ENCODE measurements at places on chromosomes 11 and 22. TPM values are rescaled to one million over a fixed set of nuclear protein-coding genes. Genes with fewer than 3 reads are reported as not detected.
A peak's percentile ranks its signal among the peaks of the same experiment; 100 is the strongest.

GRCh38 chr22:31126869-31127175, 4.1 kb downstream of the INPP5J start:
- H3K27ac ChIP-seq: no peak overlapping the region
- no peak for DNase-seq
- H3K4me1 ChIP-seq: no peaks in the 10 kb centered on the region
- H3K36me3 ChIP-seq: no peaks in the 10 kb centered on the region
- peaks cover 3% of the 10 kb centered on the region for H3K27me3 ChIP-seq
- H3K4me3 ChIP-seq: no peak overlapping the region

DNA sequence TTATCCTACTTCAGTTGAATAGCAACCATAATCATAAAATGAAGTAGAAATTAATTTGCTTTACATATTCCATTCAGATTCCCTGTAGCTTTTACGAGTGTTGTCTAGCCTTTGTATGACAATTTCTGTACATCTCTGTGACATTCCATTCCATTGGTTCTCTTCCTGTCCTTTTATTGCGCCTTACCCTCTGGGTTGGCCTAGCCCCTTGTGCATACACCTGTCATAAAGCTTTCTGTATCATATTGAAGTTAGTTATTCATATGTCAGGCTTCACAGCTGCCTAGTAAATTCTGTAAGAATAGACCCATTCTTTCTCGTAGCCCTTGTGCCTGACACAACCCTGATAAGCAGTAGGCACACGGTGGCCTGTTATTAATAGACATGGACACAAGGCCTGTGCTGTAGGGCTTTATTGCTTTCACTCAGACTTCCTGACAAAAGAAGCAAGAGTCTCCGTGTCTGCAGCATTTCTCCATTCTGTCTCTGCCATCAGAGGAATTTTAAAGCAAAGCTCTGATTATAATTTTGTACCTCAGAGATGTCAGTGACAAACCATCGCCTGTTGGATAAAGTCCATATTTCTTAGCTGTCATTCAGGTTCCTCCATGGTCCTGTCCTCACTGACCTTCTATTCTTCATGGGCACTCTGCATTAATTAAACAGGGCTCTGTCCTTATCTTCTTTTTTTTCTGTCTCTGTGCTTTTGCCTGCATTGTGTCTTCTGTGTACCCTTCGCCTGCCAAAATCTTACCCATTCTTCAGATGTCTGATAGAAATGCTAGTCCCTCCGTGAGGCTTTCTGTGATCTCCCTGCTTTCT, 49.4 kb downstream of the BID start:
- H3K4me1 ChIP-seq: peaks cover 10% of the 10 kb centered on the region
- H3K4me3 ChIP-seq: no peak overlapping the region
- H3K27me3 ChIP-seq: no peaks in the 10 kb centered on the region
- peak overlapping the region; percentile 7 for H3K27ac ChIP-seq

The ADAMTS8 gene
- not detected for total RNA-seq

DNA sequence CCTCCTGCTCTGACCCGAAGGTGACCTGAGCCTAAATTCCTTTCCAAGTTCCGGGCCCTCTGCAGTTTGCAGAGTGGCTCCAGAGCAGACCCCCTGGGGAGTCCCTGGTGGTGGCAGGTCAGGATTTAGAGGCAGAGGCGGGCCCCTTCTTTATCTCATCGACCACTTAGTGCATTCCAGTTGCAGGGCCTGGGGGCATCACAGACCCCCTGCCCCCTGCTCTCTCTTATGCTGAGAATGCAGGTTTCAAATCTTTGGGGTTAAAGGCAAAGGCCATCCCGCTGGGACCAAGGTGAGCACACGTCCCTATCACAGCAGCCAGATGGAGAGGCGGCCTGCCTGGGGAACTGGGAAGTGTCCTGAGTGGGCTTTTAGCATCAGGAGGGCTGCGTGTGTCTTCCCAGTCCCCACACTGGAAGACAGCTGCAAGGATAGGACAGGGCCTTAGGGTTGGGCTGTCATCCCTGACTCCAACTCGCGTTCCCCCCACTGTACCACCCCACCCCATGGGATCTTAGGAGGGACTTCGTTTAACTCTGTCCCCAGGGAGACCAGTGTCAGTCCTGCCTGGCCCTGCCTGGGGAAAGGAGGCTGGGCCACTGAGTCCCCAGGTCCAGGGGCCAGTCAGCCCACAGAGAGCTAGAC, 11.3 kb downstream of the DERL3 start:
- no peak overlapping the region for H3K27ac ChIP-seq
- H3K36me3 ChIP-seq: peaks cover 41% of the 10 kb centered on the region
- H3K4me3 ChIP-seq: no peak overlapping the region
- DNase-seq: no peak

The MUC5AC gene
- not detected for total RNA-seq

- H3K4me1 ChIP-seq: no peaks in the 10 kb centered on the region
- DNase-seq: no peak
- no peak overlapping the region for H3K27ac ChIP-seq
- H3K27me3 ChIP-seq: peaks cover 9% of the 10 kb centered on the region
- no peaks in the 10 kb centered on the region for H3K36me3 ChIP-seq
Measured at GRCh38 chr11:32032478-32032877, 58.4 kb upstream of the RCN1 start.

- H3K4me3 ChIP-seq: no peak overlapping the region
- DNase-seq: no peak
- peaks cover 4% of the 10 kb centered on the region for H3K36me3 ChIP-seq
- no peaks in the 10 kb centered on the region for H3K4me1 ChIP-seq
- no peaks in the 10 kb centered on the region for H3K27me3 ChIP-seq
Measured at GRCh38 chr11:113724778-113725177, 18.7 kb upstream of the TMPRSS5 start.

The OR52I1 gene
- total RNA-seq: not detected

The KCNJ11 gene
- 1.6 TPM for total RNA-seq

The SLC6A5 gene
- total RNA-seq: not detected

GRCh38 chr11:70405679-70406395, 7.5 kb downstream of the CTTN start:
- no peak overlapping the region for H3K27ac ChIP-seq
- peaks cover 16% of the 10 kb centered on the region for H3K4me1 ChIP-seq
- H3K4me3 ChIP-seq: no peak overlapping the region
- H3K27me3 ChIP-seq: peaks cover 56% of the 10 kb centered on the region

DNA sequence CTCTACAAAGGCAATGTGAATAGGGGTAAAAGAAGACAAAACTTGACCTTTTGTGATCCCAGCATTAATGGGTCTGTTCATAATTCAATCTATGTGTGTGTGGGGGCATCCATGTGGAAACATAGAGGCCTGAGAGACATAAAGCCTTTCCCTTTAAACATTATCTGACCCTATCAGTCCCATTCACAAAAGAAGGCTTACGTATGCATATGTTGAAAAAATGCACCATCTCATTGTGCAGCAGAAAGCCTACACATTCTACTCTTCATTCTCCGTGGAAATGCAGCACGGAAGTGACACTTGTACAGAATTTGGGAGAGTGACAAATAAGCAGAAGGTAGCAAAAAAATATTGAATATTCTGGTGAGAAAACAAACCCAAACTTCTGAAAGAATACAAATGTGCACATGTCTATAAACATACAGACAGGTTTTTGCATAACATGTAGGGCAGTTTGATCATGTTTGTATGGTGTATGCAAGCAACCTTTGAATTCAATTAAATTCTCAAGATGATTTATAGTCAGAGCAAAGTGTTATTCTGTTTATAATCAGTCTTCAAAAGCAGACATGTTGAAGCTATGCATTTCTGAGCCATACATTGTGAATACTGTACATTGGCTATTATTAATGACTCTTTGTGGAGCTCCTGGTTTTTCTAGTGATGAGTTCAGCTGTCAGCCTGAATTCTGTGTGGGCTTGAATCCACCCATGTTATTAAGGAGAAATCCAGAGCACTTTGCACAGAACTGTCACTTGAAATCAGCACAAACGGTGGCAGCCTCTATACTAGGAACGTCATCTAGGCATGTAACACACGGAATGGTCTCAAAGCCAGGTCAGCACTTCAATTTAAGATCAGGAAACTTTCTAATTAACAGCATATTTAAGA, 236.8 kb downstream of the DCDC1 start:
- no peak overlapping the region for H3K4me3 ChIP-seq
- no peak for DNase-seq
- no peaks in the 10 kb centered on the region for H3K36me3 ChIP-seq
- H3K27me3 ChIP-seq: no peaks in the 10 kb centered on the region
- H3K27ac ChIP-seq: no peak overlapping the region

The CPT1B gene
- total RNA-seq: 68.2 TPM

DNA sequence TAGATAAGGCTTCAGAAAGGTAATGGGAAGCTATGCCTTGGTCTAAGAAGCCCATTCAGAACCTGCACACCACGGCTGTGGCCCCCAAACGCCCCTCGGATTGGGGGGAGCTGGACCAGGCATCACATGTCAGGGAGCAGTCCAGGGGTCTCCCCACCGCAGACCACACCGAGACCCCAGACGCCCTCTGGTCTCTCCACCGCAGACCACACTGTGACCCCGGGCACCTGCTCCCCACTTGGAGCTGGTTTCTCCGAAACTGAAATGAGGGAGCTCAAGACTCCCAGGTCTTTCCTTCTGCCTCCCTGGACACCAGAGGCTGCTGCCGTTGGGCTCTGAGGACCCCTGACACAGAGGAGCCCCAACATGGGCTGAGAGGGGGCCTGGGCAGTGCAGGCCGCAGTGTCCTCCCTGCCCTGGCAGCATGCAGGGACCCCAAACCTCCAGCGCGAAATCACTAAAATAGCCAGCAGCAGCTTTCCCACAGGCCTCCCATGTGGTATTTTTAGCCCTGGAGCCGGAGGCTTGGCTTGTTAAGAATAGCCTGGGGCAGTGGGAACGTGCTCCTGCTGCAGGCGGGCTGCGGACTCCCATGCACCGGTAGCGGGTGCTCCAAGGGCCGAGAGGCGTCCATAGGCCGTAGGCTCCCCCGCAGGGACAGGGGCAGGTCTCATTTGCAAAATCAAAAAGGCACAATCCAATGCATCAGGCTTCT, 7.7 kb downstream of the LINC01488 start:
- no peaks in the 10 kb centered on the region for H3K36me3 ChIP-seq
- no peak overlapping the region for H3K27ac ChIP-seq
- no peak overlapping the region for H3K4me3 ChIP-seq
- H3K4me1 ChIP-seq: no peaks in the 10 kb centered on the region

The FAM180B gene
- not detected for total RNA-seq

GRCh38 chr22:45636683-45637082, 35.0 kb upstream of the ATXN10 start:
- no peak overlapping the region for H3K4me3 ChIP-seq
- no peak for DNase-seq
- H3K27me3 ChIP-seq: peaks cover 33% of the 10 kb centered on the region
- no peaks in the 10 kb centered on the region for H3K36me3 ChIP-seq

DNA sequence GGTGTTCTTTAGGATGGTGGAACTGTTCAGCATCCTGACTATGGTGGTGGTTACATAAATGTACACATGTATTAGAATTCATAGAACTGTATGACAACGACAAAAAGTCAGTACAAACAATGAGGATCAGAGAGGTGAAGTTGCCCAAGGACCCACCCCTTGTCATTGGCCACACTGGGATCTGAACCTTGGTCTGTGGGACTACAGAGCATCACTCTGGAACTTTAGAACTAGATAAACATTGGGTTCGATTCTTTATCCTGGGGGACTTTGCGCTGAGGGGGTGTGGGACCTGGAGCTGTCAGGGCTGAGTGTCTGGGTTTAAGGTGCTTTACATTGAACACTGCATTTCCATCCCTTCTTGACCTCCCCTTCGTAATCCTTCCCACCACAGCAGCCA, 12.8 kb upstream of the EXT2 start:
- DNase-seq: no peak
- H3K27ac ChIP-seq: no peak overlapping the region
- H3K4me1 ChIP-seq: peaks cover 2% of the 10 kb centered on the region

GRCh38 chr11:65793625-65794400, 7.0 kb downstream of the OVOL1 start:
- no peak overlapping the region for H3K4me3 ChIP-seq
- peaks cover 12% of the 10 kb centered on the region for H3K4me1 ChIP-seq
- H3K27ac ChIP-seq: no peak overlapping the region

GRCh38 chr11:104699981-104700380, 198.3 kb downstream of the CASP12 start:
- H3K36me3 ChIP-seq: peaks cover 7% of the 10 kb centered on the region
- DNase-seq: no peak
- H3K27me3 ChIP-seq: no peaks in the 10 kb centered on the region

- H3K36me3 ChIP-seq: peaks cover 42% of the 10 kb centered on the region
- DNase-seq: no peak
- no peaks in the 10 kb centered on the region for H3K27me3 ChIP-seq
- peaks cover 6% of the 10 kb centered on the region for H3K4me1 ChIP-seq
- H3K4me3 ChIP-seq: no peak overlapping the region
Measured at GRCh38 chr11:18285841-18286240, 19.8 kb downstream of the SAA1 start.

The GPHA2 gene
- total RNA-seq: not detected

The PTPN5 gene
- not detected for total RNA-seq

- H3K4me1 ChIP-seq: no peaks in the 10 kb centered on the region
- no peak overlapping the region for H3K27ac ChIP-seq
- no peaks in the 10 kb centered on the region for H3K36me3 ChIP-seq
- DNase-seq: no peak
Measured at GRCh38 chr11:15159085-15159484, 44.4 kb downstream of the INSC start.

- DNase-seq: no peak
- no peaks in the 10 kb centered on the region for H3K36me3 ChIP-seq
- peaks cover 20% of the 10 kb centered on the region for H3K4me1 ChIP-seq
- H3K27ac ChIP-seq: no peak overlapping the region
- no peaks in the 10 kb centered on the region for H3K27me3 ChIP-seq
Measured at GRCh38 chr11:47913529-47914244, 65.5 kb upstream of the NUP160 start.

DNA sequence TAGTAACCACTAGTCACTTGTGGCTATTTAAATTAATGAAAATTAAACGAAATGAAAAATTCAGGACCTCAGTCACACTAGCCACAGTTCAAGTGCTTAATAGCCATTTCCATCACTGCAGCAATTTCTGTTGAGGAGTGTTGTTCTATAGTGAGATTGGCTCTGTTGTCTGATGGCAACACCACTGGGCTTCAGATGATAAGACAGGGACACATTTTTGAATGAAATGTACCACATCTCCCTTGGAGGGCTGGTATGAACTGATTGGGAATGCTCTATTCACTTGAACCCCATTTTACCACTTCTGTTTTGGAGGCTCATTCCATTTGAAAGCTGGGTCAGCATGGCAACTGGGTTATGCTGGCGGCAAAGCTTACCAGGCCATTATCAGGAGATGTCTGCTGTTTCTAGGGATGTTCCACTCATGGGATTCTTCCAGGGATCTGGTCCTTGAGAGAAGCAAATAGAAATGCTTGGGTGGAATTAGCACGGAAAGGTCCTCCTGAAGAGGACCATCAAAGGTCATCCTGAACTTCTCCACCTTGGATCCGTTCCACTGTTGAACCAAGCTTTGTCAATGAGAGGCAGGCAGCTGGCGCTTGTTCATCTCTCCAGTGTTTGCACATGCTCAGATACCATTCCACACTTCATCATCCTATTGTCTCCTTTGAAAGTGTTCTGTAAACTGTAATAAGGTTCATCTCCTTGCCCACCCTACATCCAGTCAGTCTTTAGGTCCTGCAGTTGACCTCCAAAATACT, 7.6 kb downstream of the AMOTL1 start:
- DNase-seq: no peak
- H3K36me3 ChIP-seq: no peaks in the 10 kb centered on the region
- H3K4me3 ChIP-seq: no peak overlapping the region
- H3K27ac ChIP-seq: no peak overlapping the region
- H3K27me3 ChIP-seq: peaks cover 20% of the 10 kb centered on the region

The TRIM22 gene
- total RNA-seq: 125 TPM

Data from activated T-helper 1 cell treated with anti-CD3 and anti-CD28 coated beads, Interleukin-12 subunit alpha, Interleukin-12 subunit beta, Interleukin-2, Interleukin-4 antibody, amounts not matched to agents 30 ng/mL and 10 ng/mL and 1 ng/mL, durations not matched to agents 14 hours and 24 hours and 36 hours (primary cell).